ENCODE measurements at places on chromosomes 5 and 9.

DNA sequence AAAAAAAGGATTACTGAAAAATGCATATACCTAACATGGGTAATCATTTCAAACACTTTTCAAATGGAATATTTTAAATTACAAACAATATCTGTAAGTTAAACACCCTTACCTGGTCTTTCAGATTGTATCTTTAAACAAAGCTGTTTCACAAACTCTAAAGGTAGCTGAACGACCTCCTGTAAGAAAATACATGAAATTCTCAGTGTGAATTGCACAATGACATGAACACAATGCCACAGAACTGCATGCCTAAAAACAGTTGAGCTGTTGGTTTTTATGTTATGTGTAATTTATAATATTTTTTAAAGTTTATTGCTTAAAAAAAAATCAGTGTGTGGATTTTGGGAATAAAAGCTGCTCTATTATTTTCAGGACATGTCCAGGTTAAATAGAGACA lies 17.5 kb downstream of the IPPK start:
- DNase-seq: no peak

- no peak for DNase-seq
Measured at GRCh38 chr5:15526413-15526812, 26.4 kb downstream of the FBXL7 start.

- peak; percentile 35 for DNase-seq
Measured at GRCh38 chr9:6956879-6957278, 199.1 kb downstream of the KDM4C start.

DNA sequence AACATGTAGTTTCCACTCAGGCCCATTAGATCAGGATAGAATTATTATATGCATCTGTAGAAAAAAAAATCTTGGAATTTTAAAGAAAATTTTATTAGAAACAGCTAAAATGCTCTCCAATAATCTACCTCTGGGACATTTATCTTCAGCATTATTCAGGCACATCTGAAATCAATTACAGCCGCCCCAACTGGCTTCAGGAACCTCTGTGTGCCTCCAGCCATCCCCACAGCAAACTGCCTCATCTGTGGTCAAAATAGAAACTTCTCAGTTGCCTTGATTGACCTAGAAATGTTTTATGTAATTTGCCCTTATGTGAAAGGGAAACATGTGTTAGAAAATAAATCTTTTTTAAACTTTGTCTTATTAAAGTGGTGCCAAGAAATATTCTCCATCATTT lies 120.1 kb upstream of the LPAR1 start:
- DNase-seq: no peak

GRCh38 chr9:83707518-83707767 lies 315 bp downstream of the UBQLN1 start:
- DNase-seq: no peak

DNA sequence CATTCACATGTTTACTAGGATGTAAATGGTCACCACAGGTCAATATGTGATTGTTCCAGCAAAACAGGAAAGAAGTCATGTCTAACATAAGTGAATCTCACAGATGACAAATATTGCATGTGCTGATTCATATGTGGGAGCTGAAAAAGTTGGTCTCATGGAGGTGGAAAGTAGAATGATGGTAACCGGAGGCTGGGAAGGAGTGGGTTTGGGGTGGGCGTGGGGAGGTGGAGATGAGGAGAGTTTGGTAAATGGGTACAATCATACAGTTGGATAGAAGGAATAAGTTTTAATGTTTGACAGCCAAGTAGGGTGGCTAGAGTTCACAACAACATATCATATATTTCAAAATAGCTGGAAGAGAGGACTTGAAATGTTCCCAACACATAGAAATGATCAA lies 83.8 kb upstream of the RANBP3L start:
- no peak for DNase-seq

DNA sequence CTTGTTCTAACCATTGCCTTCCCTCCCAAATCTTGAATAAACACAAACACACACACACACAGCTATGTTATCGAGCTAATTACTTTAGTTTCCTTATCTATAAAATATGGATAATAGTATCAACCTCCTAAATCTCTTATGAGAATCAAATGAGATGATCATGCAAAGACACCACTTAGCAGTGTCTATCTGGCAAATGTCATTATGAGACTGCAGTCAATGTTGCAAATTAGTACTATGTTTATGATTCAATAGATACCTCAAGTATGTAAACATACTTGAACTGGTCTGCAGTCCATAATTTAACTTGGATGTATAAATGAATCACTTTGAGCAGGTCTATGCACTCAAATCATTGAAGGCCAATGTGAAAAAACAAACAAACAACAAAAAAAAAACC lies 22.2 kb upstream of the ERAP2 start:
- no peak for DNase-seq

DNA sequence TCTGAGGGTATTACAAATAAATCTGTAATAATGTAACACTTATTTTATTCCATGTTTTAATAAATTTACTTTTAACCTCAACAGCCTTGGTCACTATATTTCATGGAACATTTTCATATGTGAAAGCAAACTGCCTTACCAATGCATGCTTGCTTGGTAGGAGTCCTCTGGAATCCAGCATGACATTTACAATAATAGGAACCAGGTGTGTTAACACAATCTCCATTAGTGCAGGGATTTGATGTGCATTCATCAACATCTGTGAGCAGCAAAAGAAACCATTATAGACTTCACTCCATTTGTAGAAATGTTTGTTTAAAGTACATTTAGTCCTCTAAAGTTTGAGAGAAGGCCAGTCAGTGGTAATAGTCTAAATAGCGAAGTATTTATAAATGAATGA lies 159.4 kb downstream of the FBN2 start:
- no peak for DNase-seq

GRCh38 chr9:124375726-124376125 lies 39.5 kb downstream of the PSMB7 start:
- DNase-seq: no peak

GRCh38 chr5:34715711-34716110 lies 59.6 kb downstream of the RAI14 start:
- no peak for DNase-seq

DNA sequence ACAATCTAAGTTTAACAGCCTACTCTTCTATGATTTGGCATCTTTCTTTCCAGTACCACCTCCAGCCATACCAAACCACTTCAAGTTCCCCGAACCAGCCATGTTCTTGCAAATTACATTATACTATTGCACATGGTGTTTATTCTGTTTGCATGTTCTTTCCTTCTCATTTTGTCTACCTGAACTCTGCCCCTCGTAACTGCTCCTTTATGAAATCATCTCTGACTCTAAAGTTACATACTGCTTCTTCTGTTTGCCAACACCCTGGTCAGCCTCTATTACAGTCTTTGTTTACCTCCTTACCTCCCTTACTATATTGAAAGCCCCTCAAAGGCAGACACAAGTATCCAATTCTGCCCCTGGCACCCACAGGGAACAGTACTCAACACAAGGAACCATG lies 6.0 kb downstream of the PPP6C start:
- no peak for DNase-seq

GRCh38 chr9:115594557-115594956 lies 476.6 kb upstream of the TNC start:
- no peak for DNase-seq

GRCh38 chr5:135834639-135835529 lies at the start of gene SLC25A48:
TSS of gene SLC25A48 (plus strand) at chr5:135834663. CDS start at chr5:135834848, 185 bp downstream.
- DNase-seq: peak; percentile 62

GRCh38 chr5:51380603-51381207 lies 2.5 kb upstream of the ISL1 start:
- no peak for DNase-seq

DNA sequence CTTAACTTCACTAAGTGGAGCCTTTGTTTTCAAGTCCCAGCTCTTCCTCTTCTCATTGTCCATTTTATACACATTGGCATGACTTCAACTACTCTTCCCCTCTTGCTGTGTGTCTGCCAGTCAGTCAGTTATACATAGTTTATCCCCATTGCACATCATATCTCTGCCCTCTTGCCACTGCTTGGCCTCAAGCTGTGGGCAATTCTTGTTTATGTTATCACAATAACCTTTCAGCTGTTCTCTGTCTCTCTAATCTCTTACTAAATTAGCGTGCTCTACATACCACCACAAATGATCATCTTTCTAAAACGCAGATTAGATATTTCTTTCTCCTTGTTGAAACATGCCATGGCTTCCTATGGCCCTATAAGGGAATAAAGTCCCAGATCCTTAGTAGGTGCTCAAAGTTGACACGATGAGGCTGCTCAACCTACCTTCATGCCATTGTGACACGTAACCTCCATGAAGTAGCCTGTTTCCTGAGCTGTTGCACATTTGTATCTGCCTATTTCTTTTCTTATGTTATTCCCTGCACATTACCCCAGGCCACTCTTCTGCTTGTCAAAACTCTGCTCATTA lies 239.3 kb downstream of the GAS1 start:
- DNase-seq: no peak

DNA sequence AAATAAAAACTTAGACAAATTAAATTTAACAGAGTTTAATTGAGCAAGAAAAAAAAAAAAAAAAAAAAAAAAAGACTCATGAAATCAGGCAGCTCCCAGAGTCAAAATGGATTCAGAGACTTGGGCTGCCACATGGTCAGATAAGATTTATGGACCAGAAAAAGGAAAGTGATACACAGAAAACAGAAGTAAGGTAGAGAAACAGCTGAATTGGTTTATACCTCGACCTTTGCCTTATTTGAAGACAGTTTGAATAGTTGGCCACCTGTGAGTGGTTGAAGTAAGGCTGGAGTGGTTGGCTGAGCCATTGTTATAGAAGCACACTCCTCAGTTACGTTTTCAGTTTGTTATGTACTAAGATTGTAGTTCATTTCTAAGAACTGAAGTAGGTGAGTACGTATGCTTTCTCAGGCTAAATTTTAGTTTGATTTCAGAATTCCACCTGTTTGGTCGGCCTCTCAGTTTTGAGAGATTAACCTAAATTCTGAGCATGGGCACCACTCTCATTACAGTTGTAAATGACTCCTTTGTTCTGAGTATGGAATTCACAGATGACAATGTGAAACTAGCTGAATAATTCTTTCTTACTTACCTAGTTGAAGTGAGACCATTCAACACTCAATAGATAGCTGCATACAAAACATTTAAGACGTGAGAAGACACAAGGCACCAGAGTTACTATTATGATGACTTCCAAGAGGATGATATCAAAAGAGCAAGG lies 149.0 kb downstream of the AOPEP start:
- DNase-seq: no peak

GRCh38 chr9:133389025-133389557 lies 12.9 kb downstream of the STKLD1 start:
- no peak for DNase-seq

DNA sequence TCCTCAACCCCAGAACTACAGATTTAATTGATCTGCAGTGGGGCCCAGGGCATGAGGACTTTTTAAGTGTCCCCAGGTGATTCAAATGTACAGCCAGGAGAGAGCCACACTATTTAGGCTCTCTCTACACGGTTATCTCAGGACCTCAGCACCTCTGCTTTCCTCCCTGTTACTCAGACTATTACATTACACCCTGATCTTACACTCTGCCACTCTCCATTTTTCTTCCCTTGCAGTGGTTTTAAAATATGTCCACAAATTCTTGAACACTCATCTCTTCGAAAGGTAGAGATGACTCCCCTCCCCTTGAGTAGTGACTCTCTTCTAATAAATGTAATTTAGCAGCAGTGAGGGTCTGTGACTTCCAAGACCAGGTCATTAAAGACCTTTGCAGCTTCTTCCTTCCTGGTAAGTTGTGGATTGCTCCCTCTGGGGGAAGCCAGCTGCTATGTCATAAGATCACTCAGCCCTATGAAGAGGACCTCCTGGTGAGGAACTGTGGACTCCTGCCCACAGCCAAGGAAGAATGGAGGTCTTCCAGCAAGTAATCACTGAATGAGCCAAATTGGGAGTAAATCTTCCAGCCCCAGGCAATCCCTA lies 87.5 kb upstream of the SSBP2 start:
- DNase-seq: no peak

DNA sequence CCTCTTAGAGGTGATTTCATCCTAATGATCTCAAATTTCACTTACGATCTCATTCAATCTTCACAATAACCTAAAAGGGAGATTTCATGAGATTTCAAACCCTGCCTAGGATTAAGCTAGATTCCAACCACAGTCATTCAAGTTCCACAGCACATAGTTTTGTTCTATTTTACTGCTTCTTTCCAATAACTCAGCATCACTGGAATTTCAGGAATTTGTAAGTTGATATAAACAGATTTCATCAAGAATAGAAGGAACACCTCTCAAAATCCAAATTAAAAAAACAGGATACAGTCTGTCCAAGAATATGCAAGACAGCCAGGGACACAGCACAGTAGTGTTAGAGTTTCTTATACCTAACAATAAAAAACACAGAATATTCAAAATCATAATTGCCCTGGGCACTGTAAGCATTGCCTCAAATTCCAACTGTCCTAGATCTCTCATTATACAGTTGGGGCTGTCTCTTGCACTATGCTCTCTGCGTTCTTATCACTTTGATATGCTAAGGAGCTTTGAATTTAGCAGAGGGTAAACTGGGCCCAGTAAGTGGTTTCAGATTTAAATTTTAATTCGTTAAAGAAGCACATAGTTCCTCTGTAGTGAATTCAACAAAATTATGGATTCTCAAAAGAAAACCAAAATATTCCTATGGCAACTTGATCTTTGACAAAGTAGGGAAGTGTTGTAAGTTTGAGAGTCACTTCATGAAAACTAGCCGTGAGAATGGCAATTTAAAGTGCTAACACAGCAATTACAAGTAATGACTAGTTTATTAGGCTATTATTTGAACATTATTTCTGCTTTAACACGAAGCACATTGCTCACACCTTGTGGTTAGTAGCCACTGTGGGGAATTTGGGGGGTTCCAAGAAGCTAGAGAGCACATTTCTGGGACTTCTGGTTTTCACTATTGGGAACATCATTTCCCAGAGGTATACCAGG lies 478.6 kb upstream of the C9orf72 start:
- DNase-seq: no peak

- DNase-seq: no peak
Measured at GRCh38 chr9:138052635-138053320, 175.2 kb downstream of the CACNA1B start.

- no peak for DNase-seq
Measured at GRCh38 chr9:278651-279050, 64.0 kb downstream of the DOCK8 start.

DNA sequence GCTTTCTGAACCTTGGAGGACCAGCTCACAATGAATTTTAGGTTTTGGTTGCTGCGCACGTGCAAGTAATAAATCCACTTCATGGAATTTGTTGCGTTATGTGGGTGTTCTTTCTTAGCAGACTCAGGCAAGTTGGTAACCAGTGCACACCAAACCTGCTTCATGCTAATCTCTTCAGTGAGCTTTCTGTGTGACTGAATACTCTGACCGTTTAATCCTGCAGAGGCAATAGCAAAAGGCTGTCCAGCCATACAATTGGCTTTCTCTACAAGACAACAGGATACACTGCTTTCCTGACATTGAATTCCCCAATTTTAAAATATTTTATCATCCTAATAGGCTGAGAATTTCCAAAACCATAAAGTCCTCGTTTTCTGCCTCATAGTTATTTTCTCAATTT lies 10.3 kb downstream of the UGT3A2 start:
- DNase-seq: no peak

GRCh38 chr5:174596429-174596828 lies 128.0 kb upstream of the MSX2 start:
- no peak for DNase-seq

- DNase-seq: no peak
Measured at GRCh38 chr9:1939466-1939865, 75.7 kb upstream of the SMARCA2 start.
